ENCODE measurements at places on chromosomes 5 and 9.

- no peak for DNase-seq
Measured at GRCh38 chr5:92969191-92969780, 611.7 kb downstream of the NR2F1-AS1 start.

GRCh38 chr9:89223396-89223977 lies 44.9 kb upstream of the SHC3 start:
- no peak for DNase-seq

- DNase-seq, result no peak
Measured at GRCh38 chr9:16258708-16259107, 611.8 kb downstream of the BNC2 start.

- no peak for DNase-seq
Measured at GRCh38 chr5:32249668-32250067, 63.1 kb downstream of the MTMR12 start.

DNA sequence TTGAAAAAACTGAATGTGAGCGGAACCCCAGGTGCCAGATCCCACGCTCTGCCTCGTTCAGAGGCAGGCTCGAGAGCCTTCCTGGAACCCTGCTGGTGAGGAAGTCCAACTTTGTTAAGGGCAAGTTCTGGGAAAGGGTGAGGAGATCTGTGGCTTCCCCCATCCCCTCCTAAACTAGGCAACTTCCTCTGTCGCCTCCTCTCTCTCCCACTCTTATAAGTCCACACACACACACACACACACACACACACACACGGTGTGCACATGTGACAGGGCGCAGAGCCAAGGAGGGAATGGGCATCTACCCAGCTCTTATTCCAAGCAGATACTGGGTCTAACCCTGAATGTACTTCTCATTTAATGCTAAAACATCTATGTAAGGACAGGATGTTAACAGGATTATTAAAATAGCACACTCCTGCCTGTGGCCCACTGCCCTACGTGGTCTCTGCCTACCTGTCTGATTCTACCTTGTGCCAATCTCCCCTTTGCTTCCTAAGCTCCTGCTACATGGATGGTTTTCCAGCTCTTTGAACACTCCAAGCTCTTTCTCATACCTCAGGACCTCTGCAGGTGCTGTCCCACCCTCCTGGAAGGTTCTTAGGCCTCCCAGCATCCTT lies 72.4 kb upstream of the FBXW11 start:
- DNase-seq, result no peak

DNA sequence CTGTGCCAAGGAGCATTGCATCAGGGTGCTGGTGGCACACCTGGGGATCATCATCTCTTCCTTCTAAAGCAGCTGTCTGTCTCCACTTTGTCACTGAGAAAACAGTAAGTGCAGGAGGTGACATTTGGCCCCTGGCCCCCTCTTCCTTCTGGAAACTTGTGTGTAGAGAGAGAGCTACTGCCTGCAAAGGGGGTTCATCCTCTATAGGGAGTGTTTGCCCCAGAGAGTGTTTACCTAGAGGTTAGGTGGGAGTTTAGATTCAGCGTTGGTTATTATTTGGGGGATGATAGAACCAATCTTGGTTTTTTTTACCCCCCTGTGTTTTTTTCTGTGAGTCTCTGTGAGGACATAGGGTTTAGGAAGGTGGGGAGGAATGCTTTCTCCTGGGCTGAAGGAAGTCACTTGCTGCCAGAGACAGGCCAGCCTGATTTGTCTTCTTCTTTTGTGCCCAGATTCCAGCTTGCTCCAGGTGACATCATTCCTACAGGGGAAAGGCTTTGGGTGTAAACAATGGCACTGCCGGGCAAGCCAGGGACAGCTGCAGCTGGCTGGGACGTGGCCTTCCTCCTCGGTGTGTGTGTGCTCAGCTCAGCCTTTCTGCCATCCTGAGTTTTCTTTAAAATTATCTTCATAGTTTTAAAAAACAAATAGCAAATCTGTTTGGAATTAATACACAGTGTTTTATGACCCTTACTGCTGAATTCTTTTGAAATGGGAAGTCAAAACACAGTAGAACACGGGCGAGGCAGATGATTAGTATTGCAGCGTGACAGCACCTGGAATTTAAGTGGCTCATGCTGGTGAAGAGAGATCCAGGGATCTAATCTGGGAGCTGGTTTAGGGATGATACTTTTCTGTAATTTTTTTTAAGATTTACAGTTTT lies 24.5 kb downstream of the PRRC2B start:
- no peak for DNase-seq

- no peak for DNase-seq
Measured at GRCh38 chr9:91458906-91459305, 35.3 kb upstream of the NFIL3 start.

DNA sequence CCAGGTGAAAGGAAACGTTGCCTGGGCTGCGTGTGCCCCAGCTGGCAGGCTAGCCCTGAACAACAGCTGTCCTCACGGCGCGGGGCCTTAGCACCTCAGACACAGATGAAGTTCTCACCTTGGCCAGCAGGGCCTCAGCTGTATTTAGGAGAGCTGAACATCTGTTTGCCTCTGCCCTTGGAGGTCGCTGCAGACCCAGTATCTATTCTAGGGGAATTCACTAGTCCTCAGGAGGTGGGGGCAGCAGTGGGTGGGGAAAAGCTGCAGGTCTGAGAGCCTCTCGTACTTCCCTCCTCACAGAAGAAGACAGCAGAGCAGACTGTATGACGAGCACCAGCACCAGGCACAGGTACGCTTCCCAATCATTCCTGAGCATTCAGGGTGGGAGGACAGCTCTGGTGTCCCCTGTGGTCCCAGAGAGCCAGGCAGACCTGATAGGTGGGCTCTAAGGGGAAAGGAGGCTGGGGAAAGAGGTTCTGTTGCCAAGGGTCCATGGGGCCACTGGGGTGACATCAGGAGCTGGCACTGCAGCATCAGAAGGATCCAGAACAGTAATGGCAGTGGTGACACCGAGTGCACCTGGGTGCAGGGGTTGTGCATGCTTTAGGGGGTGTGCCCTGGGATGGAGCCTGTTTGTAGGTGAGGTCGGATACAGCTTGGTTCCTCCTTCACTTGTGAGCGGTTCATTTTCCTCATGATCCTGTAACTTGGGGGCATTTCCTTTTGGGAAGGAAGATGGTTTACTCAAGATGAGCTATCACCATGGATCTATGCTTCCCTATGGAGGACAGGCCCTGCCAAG lies 13.8 kb downstream of the CD74 start:
- no peak for DNase-seq

GRCh38 chr5:89320421-89321277 lies 437.7 kb upstream of the MEF2C start:
- no peak for DNase-seq

DNA sequence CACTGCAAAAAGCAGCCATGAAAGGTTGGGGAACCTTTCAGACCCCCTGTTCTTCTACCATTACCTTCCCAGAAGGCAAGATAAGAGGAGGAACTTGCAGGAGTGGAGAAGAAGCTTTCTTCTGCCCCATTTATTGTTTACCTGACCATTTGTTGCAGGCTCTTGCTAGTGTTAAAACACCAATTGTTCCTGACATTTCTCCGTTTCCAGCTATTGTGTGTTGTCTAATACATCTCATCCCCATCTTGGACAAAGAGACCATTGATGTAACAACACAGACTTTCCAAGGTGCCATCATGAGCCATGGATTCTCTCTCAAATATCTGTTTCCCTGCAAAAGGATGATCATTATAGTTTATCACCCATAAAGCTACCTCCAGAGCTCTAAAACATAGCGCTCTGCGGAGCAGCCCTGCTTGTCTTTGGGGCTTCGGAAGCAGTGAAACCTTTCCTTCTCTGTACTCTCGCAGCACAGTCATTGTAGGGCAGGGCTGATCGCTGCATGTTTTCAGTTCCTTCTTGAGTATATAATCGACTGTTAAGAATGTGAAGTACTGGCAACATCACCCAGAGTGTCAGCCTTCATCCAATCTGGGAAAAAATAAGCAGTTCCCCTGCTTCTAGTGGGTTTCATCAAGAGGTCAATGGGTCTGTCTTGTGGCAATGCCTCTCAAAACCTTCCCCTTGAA lies 680.0 kb downstream of the SEMA5A start:
- no peak for DNase-seq

DNA sequence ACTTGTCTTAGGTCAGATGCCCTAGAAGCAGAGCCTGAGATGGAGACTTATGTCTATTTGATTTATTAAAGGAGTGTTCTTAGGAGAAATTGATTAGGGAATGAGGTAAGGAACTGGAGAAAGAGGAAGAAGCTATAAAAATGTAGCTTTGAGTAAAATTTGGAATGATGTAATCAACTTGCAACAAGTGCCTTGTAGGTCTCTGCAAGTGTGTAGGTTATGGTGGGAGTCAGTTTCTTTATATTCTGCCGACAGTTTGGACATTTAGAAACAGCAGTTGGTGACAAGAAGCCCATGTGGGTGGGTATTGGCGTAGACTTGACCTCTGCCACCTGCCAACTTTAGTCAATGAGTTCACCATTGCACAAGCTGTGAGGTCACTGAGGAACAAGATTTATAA lies 986.5 kb downstream of the CDH18 start:
- no peak for DNase-seq

DNA sequence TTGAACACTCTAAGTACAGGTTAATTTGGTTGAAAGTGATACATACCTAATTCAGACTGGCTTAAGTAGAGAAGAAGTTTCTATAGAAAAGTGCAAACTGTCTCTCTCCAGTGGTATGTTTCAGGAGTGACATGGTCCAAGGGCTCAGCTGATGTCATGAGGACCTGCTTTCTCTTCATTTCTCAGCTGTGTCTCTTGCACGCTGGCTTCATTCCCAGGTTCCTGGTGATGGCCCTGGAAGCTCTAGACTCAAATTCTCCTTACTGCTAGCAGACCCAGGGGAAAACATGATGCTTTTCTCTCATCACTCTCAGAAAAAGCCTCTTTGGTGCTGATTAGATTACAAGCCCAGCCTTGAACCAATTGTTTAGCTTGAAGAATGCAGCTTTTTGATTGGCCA lies 211.9 kb upstream of the CLINT1 start:
- DNase-seq, result no peak

- DNase-seq, result no peak
Measured at GRCh38 chr9:114551750-114552685, 35.6 kb upstream of the ATP6V1G1 start.

GRCh38 chr5:179454356-179454755 lies 96.0 kb upstream of the RUFY1 start:
- DNase-seq, result no peak

- DNase-seq, result no peak
Measured at GRCh38 chr5:14286007-14286406, 142.9 kb downstream of the TRIO start.

GRCh38 chr9:115972843-115973595 lies 180.6 kb upstream of the PAPPA start:
- no peak for DNase-seq
